ENCODE measurements at places on chromosomes 2 and 18.

GRCh38 chr18:38033282-38033681, 467.7 kb upstream of the CELF4 start:
- no peak for DNase-seq

- no peak for DNase-seq
Measured at GRCh38 chr18:55314615-55315237, 273.3 kb downstream of the TCF4 start.

GRCh38 chr18:74511823-74512222, 15.7 kb downstream of the CNDP2 start:
- DNase-seq: no peak

GRCh38 chr18:56952026-56952425, 194.9 kb upstream of the BOD1L2 start:
- DNase-seq: no peak

- no peak for DNase-seq
Measured at GRCh38 chr2:223078482-223078881, 26.5 kb downstream of the KCNE4 start.

DNA sequence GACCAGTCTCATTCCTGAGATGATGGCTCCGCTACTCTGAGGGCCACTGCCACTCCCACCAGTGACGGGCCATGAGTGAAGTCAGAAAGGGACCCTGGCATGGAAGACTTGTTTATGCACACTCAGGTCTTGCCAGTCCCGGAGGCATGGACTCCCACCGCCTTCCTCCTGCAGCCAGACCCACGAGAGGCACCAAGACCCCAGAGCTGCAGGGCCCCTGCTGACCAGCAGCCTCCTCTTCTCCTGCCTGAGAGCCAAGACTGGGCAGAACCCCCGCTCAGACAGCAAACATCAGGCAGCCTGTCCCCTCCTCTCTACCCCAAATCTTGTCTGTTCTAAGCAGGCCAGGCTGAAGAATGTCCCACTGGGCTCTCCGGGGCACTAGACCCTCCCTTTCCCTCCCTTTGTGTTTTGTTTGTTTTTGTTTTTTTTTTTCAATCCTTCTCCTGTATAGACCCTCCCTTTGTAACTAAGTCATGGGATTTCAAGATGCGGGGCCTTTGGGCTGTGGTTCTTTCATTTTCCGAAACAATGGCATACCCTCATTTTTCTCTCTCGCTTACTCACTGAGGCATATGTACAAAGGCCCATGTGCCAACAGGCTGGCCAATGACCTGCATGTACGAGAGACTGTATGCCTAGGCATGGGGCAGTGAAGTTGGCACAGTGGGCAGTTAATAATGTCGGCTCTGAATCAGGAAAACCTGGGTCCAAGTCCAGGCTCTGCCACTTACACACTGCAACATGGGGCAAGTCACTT, 24.3 kb upstream of the MAPRE3 start:
- DNase-seq: no peak

- DNase-seq: no peak
Measured at GRCh38 chr18:77967071-77967470, 717.4 kb downstream of the GALR1 start.

- no peak for DNase-seq
Measured at GRCh38 chr2:85974390-85974789, 85.6 kb upstream of the ST3GAL5 start.

DNA sequence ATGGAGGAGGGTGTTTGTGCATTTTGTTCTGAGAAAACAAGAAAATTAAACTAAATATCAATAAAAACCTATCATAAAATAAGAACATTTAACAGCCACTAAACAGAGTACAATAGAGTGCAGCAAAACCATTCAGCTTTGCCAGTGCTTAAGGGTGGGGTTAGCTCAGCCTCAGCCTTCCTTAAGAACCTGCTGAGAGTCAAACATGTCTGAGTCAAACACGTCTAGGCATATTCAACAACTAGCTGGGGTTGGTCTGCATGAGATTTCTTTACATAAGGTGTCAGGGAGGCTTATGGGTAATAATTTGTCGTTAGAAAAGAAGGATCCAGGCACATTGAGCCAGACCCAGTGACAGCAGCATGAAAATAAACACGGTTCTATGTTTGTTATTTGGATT, 298.2 kb downstream of the SP3 start:
- DNase-seq: no peak

DNA sequence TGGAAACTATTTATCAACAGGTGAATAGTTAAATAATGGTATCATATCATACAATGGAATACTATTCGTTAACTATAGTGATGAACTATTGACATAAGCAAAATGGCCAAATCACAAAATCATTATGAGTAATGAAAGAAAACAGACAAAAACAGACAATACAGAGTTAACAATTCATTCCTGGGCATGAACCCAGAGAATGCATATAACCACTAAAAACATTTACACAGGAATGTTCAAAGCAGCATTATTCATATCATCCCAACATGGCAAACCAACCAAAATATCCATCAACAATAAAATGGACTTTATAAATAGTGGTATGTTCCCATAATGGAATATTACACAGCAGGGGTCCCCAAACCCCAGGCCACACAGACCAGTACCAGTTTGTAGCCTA, 131.2 kb upstream of the CYP1B1 start:
- no peak for DNase-seq

DNA sequence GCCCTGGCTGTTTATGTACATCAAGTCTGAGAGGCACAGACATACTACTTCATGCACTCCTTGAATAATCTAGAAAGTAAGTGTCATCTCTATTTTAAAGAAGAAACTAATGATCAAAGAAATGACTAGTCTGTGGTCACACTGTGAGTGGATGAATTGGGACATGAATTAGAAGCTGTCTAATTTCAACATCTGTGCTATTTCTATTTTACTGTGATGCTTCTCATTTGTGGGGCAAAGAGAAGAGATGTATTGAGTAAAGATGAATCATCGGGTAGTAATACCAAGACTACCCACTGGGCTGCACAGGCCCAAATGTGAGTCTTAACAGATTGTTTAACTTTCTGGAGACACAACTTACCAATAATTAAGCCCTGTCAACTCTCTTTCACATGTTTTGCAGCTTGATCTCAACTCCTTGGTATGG, 42.4 kb upstream of the MTIF2 start:
- DNase-seq: no peak

DNA sequence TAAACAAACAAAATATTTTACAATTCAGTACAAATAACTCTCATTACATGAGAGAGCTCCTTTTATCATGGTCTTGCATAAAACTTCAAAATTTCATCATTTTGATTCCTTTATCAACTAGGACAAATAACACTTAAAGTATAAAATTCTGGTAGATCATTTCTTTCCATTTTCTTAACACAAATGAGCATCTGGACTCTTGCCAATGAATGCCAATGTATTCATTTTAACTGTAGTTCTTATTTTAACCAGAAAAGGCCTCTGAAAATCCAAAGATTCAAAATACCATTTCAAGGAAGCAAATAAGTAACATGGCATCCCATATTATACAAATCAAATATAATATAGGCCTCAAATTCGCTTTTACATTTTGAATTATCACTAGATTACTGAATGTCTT, 13.8 kb upstream of the POU3F3 start:
- DNase-seq: no peak

- DNase-seq: peak; percentile 18
Measured at GRCh38 chr2:175003875-175004729, 1.1 kb downstream of the CHN1 start.

GRCh38 chr2:203327582-203327900, 653 bp upstream of the ABI2 start:
- no peak for DNase-seq

- DNase-seq: no peak
Measured at GRCh38 chr2:47819834-47820233, 36.9 kb downstream of the MSH6 start.

GRCh38 chr2:17607379-17607778, 66.9 kb downstream of the VSNL1 start:
- no peak for DNase-seq

DNA sequence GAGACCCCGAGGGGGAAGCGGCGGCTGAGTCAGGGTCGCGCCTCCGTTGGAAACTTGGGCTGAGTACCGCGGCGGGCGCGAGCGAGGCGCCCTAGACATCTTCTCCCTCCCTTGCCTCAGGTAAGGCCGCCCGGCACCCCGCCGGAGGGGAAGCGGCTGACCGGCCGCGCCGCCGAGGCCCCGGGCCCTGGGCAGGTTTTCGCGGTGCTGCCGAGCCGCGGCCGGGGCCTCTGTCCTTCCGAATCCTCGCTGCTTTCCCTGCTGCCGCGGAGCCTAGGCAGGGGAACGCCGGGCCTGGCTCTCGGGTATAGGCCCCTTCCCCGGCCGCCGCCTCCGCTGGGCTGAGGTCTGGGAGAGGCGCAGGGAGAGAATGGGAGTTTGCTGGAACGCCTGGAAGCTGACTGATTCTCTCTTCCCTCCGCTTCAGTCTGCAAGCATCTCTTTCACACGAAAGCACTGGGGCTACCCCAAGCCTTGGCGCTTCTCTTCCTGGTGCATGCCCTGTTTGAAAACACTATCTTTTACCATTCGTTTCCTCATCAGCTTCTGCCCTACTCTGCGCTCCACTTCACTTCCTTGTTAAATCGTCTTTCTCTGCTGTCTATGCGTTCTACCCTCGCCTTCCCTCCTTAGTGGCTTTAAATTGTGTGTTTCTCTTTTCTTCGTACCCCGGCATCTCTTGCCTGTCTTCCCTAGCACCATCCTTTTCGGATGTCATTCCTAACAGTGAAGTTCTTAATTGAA, 652 bp downstream of the PPM1B start:
- peak; percentile 60 for DNase-seq

DNA sequence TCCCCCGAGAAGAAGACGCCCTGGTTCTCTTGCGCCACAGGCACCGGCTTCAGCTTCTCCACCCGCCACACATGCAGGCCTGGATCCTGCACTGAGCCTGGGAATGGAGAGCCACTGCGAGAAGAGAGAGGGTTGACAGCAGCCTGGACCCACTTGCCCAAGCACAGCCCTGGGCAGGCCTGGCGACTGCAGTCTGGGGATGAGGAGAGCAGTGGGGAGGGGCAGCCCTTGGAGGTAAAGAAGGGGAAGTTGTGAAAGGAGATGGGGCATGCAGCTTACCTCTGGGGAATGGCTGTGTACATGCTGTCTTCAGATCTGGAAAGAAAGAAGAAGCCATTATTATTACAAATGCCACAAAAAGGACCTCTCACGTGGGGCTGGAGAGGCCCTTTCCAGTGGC, 8.3 kb downstream of the CAPG start:
- no peak for DNase-seq

DNA sequence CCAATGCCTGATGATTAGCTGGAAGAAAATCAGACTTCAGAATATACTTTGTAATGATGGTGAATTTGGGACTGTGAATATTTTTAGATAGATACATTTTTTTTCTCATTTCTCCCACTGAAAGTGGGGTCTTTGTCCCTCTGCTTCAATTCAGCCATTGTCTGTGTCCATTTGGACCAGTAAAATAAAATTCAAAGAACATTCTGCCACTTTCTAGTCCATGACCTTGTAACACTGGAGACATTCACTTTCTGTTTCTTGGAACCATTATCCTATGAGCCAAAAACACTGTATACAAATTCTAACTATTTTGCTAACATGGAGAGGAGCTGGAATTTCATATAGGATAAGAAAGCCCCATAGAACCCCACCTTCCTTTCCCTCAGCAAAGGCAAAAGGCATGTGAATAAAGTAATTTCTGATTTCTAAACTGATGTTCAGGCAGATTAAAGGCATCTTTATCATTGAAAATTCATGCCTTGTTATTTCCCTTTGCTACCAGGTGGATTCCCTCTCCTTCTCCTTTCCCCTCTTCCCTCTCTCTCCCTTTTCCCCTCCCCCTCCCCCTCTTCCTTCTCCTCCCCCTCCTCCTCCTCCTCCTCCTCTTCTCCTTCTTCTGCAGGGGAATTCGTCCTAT, 2010.4 kb upstream of the LRRTM1 start:
- DNase-seq: no peak

GRCh38 chr2:141021109-141021508, 1109.7 kb downstream of the LRP1B start:
- peak; percentile 90 for DNase-seq

GRCh38 chr2:55109219-55109891, 59.1 kb upstream of the RTN4 start:
- DNase-seq: no peak

DNA sequence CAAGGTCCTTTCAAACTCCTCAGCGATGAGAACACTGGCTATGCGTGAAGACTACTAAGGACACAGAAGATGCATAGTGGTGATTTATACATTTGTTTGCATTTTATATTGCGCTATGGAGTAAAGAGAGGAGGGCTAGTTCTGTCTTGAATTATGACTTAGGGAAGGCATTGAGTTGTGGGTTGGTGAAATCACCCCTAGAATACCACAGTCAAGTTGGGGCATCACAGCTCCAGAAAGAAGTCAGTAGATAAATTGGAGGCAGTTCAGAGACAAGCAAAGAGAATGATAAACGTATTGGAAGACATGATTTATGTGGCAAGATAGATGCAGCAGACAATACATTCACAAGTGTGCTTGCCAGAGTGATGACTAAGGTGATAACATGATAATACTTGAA, 460.4 kb downstream of the EPHA4 start:
- DNase-seq: no peak

- DNase-seq: no peak
Measured at GRCh38 chr2:51866361-51866760, 834.4 kb upstream of the NRXN1 start.

GRCh38 chr2:144544053-144544452, 24.1 kb upstream of the ZEB2 start:
- no peak for DNase-seq

- DNase-seq: peak; percentile 63
Measured at GRCh38 chr2:111617299-111618225, 266.4 kb downstream of the ANAPC1 start.

GRCh38 chr18:23229472-23229871, 94.2 kb downstream of the CABLES1 start:
- no peak for DNase-seq

DNA sequence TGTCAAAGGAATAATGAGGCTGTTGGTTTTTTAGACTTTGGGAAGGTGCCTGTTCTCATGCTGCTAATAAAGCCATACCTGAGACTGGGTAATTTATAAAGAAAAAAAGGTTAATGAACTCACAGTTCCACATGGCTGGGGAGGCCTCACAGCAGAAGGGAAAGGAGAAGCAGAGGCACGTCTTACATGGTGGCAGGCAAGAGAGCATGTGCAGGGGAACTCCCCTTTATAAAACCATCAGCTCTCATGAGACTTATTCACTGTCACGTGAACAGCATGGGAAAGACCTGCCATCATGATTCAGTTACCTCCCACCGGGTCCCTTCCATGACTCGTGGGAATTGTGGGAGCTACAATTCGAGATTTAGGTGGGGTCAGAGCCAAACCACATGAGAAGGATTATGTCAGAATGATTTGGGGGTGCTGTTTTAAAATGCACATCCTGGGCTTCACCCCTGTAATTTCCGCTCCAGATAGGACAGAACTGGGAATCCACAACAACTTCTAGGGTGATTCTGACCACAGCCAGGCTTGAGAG, 37.8 kb downstream of the TCF7L1 start:
- DNase-seq: no peak

GRCh38 chr2:28168376-28168775, 224.3 kb upstream of the FOSL2 start:
- DNase-seq: peak; percentile 15

DNA sequence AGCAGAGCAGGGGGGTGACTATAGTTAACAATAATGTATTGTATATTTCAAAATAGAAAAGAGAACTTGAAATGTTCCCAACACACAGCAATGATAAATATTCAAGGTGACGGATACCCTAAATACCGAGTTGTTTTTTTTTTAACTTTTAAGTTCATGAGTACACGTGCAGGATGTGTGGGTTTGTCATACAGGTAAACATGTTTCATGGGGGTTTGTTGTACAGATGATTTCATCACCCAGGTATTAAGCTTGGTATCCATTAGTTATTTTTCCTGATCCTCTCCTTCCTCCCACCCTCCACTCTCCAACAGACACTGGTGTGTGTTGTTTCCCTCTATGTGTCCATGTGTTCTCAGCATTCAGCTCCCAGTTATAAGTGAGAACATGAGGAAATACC, 164.5 kb upstream of the DNMT3A start:
- no peak for DNase-seq
